Activated CD8-positive, alpha-beta memory T cell treated with anti-CD3 and anti-CD28 coated beads, Interleukin-2, amount 10 ng/mL, durations not matched to agents 7 days and 5 days (primary cell): ENCODE measurements at places on chromosomes 5 and 9.

DNA sequence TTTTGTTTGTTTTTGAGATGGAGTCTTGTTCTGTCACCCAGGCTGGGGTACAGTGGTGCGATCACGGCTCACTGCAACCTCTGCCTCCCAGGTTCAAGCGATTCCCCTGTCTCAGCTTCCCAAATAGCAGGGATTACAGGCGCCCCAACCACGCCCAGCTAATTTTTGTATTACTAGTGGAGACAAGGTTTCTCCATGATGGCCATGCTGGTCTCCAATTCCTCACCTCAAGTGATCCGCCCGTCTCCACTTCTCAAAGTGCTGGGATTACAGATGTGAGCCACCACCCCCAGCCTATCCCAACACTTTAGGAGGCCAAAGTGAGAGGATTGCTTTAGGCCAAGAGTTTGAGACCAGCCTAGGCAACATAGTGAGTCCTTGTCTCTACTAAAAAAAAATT, 19.3 kb downstream of the SPZ1 start:
- DNase-seq: no peak

GRCh38 chr9:111839987-111840386, 45.2 kb upstream of the SHOC1 start:
- no peak for DNase-seq

- no peak for DNase-seq
Observed at GRCh38 chr9:105658351-105658750, 3.9 kb upstream of the TAL2 start.

DNA sequence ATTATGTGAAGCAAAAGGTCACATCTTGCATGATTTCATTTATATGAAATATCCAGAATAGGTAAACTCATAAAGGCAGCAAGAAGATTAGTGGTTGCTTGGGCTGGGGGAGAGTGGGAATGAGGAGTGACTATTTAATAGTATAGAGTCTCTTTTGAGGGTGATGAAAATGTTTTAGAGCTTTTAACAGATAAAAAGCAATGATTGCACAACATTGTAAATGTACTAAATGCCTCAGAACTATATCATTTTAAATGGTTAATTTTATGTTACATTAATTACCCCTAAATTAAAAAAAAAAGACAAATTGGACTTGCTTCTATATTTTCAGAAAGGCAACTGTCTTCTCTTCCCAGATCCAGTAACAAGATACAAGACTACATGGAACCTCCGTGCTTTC, 21.9 kb upstream of the TTC39B start:
- DNase-seq: no peak

GRCh38 chr5:139549162-139549894, 11.8 kb upstream of the UBE2D2 start:
- no peak for DNase-seq

- DNase-seq: no peak
Observed at GRCh38 chr5:22070186-22070728, 782.9 kb downstream of the CDH12 start.

- DNase-seq: no peak
Observed at GRCh38 chr5:132766020-132766805, 10.8 kb downstream of the SEPTIN8 start.

- no peak for DNase-seq
Observed at GRCh38 chr9:115015018-115015635, 84.7 kb upstream of the TNFSF8 start.

DNA sequence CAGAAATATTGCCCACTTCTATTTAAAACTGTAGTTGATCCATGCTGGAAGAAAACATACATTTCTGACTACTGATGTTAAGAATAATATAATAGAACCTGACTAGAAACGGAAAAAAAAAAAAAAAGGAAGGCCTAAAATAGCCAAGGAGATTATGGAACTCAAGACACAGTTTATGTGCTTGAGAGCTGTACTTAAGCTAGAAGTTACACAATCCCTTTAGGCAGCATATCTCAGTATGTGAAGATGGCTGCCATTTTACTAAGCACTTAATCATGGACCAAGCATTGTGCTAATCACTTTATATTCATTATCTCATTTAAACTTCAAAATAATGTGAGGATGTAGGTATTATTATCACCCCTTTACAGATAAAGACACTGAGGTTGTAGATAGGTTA, 73.0 kb upstream of the NR4A3 start:
- no peak for DNase-seq

GRCh38 chr5:122741681-122742080, 33.2 kb upstream of the SNX2 start:
- DNase-seq: no peak

- DNase-seq: peak; percentile 82
Observed at GRCh38 chr5:150846654-150847333, 473 bp downstream of the IRGM start.

GRCh38 chr9:90526386-90526785, 116.2 kb downstream of the DIRAS2 start:
- DNase-seq: no peak

DNA sequence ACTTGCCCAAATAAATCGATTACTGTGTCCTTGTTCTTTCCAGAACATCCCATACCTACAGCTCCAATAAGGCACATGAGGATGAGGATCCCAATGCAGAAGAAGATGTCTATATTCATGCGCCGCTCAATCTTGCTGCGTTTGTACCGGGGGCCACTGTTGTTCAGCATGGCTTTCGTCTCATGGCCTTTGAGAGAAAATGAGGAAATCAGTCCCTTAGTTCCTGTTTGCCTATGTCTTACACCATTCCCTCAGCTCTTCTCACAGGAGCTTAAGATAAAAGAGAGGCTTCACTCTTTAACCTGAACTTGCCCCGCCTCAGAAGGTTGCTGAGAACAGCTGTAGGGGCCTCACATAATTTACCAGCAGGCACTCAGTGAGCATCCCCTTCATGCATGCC, 211.6 kb downstream of the ATP10B start:
- DNase-seq: no peak

GRCh38 chr5:79873187-79873586, 117.9 kb downstream of the MTX3 start:
- no peak for DNase-seq

- DNase-seq: no peak
Observed at GRCh38 chr9:125613141-125613540, 93.9 kb downstream of the MAPKAP1 start.

GRCh38 chr5:95861221-95861863, 38.8 kb upstream of the GLRX start:
- DNase-seq: no peak
